Adipocyte (in vitro differentiated cells): ENCODE measurements at places on chromosomes 6 and 20.

DNA sequence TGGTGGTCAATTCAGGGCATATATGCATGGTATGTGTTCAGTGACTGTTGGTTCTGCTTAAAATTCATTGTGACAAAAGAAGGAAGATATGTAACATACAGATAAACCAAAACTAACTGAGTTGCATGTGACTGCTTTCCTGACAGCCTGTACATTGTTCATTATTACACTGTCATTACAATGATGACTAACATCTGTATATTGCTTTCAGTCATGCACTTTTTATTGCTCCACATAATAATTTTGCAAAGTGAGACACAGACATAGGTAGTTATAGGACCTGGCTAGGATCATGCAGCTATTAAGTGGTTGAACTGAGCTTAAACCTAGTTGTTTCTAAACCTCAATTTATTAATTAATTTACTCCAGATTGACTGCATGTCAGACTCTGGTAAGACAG is 703.2 kb downstream of the HDGFL1 start:
- no peak for DNase-seq

GRCh38 chr6:146481527-146481926 is 62.1 kb upstream of the RAB32 start:
- DNase-seq = no peak

DNA sequence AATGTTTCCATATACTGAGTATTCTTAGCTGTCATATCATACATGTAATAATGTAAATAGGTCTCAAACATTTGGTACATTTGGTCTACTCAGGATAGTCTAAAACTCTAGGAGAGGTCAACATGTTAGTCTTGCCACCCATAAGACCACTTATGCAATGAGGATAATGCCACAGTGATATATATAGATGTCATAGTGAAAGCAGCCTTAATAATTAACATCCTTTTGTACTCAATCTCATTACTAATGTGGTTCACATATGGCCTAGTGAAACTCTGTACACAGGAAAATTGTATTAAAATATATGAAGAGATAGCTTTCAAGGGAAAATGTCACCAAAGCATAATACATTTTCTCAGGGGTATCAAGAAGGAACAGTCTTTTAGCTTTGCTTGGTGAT is 577.9 kb downstream of the TFAP2B start:
- no peak for DNase-seq

DNA sequence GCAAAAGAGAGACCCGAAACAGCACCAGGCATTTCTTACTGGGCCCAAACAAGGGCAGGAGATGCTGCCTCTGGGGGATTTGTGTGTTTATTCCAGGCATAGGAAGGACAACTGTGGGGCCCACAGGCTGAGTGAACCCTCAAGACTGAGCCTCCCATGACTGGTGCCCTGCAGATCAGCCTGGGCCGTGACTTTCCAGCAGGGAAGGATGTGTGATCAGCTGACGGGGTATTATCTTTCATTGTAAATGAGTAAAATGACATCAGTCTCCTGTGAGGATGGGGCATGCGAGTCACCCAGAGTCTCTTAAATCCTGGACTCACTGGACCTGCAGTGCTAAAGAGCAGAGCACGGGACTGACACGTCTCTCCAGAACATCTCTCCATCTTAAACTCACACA is 3.9 kb upstream of the TEAD3 start:
- peak; percentile 44 for DNase-seq

DNA sequence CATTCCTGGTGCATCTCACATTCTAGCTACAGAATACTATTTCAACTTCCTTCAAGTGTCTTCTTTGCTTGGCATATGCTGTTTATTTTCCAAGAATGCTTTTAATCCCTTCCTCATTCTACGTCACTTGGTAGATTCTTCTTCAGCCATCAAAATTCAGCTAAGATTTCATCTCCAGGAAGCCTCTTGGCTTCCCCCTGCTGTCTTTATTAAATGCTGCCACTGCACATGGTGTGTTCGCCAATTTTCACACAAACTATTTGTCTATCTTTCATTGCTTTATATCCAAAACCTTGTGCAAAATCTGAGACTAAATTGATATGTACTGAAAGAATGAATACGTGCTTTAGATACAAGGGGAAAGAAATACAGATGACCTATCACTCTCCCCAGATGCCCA is 253.0 kb downstream of the RFPL4B start:
- DNase-seq = no peak

DNA sequence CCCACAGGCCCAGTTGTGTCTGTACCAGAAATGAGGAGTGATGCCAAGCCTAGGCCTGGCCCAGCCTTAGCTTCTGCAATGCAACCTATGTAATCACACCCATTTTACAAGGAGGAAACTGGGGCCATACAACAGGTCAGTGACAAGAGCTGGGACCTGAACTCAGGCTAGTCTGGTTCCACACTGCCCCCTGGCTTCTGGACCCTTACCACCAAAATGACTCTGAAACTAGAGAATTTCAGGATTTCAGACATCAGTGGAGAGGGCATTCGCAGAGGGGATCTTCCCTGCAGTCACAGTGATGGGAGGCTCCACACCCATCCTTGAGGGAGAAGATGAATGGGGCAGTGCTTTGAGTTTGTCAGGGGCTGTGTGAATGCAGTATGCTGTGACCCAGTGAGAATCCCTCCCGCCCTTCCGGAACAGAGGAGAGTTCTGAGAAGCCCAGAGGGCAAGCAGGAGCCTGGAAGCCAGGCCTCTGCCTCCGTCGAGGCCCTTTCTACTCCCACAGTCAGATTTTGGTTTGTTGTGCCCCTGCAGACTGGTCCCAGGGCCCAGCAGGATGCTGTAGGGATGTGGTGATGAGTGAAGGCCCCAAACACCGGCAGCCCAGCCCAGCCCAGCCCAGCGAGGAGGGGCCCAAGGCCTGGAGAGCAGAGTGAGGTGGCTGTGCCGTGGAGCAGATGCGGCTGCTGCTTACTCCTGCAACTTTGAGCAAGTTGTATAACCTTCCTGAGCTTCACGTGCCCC is 48.1 kb upstream of the MYL9 start:
- DNase-seq = no peak

- peak; percentile 96 for DNase-seq
These were observed 45.6 kb upstream of the RAB23 start for GRCh38 chr6:57267586-57268293.

GRCh38 chr6:142462260-142462659 is 160.5 kb downstream of the ADGRG6 start:
- DNase-seq = no peak

- no peak for DNase-seq
These were observed 194.7 kb downstream of the NRN1 start for GRCh38 chr6:5811997-5812396.

DNA sequence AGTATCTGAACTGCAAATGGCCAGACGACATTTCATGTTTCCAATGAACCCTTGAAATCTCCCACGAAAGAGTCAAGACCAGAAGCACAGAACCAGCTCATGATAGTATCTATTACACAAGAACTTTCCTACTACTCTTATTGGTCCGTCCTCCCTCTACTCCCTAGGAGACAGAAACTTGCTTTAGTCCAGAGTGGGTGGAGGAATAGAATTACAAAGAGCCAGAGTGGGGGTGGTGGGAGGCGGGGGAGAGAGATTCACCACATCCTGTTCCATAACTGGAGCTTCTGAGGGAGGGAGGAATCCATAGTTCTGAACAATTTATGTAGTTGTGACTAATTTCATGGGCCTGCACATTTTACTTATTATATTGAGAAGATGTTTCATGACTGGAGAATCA is 18.5 kb upstream of the WFDC10A start:
- DNase-seq = peak; percentile 56

DNA sequence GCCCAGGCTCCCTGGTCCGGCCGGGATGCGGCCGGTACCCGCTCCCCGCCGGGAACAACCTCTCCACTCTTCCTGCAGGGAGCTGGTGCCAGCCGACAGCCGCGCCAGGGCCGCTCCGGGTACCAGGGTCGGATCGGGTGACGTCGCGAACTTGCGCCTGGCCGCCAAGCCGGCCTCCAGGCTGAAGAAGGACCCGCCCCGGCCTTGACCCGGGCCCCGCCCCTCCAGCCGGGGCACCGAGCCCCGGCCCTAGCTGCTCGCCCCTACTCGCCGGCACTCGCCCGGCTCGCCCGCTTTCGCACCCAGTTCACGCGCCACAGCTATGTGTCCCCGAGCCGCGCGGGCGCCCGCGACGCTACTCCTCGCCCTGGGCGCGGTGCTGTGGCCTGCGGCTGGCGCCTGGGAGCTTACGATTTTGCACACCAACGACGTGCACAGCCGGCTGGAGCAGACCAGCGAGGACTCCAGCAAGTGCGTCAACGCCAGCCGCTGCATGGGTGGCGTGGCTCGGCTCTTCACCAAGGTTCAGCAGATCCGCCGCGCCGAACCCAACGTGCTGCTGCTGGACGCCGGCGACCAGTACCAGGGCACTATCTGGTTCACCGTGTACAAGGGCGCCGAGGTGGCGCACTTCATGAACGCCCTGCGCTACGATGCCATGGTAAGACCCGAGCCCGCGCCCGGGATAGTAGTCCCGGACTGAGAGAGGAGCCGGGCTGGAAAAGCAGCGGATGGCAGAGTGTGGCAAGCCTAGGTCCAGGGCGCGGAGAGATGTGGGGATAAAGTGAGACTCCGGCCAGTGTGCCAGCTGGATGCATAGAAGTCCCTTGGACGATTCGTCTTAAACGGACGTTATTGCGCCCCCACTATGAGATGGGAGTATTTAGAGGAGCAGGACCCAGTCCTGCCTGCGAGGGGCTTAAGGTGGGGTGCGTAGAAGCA is at the start of gene NT5E:
TSS of gene NT5E (plus strand) at position 266 of the 942 bp plus-strand sequence. CDS start at position 323, 57 bp downstream.
- peak; percentile 86 for DNase-seq

- DNase-seq = no peak
These were observed 1.9 kb downstream of the KATNA1 start for GRCh38 chr6:149646599-149646998.

- no peak for DNase-seq
These were observed 59.9 kb upstream of the PMEPA1 start for GRCh38 chr20:57769756-57770155.

- DNase-seq = no peak
These were observed 7.2 kb downstream of the PYGB start for GRCh38 chr20:25254986-25255680.

DNA sequence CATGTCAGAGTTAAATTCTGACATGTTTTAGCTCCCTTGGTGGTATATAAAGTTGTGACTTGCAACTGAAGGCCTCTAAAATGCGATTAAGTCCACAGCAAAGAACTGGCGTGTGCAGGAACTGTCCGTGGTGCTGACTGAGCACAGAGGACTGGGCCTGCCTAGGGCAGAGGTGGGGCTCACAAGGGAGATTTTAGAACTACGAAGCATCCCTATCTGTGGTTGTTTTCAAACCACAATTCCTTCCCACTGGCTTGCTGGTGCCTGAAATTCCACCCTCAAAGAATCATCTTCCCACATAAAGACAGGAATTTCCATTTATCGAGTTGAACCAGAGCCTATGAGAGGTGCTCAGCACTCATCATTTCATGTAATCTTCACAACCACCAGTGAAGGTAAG is 30.1 kb downstream of the RIMS4 start:
- DNase-seq = peak; percentile 72

DNA sequence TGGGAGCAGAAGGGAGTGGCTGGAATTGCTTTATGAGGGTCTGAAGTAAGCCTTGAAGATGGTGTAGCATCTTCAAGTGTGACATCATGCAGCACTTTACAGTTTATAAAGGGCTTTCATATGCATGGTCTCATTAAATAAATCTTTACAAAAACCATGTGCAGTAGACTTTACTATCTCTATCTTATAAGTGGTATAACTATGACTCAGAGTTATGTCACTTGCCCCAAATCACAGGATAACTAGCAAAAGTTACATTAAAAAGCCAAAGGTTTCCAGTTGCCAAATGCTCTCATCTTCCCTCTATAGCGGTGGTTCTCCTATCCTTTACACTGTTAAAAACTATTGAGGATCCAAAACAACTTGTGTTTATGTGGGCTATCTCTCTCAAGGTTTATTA is 687.7 kb upstream of the MARCKS start:
- no peak for DNase-seq

GRCh38 chr20:30284281-30284905 is 973.1 kb upstream of the DEFB115 start:
- no peak for DNase-seq

- peak; percentile 63 for DNase-seq
These were observed 57.8 kb downstream of the SLC2A10 start for GRCh38 chr20:46767127-46767761.

- no peak for DNase-seq
These were observed 24.3 kb upstream of the MCUR1 start for GRCh38 chr6:13838616-13839015.

GRCh38 chr6:160198606-160199211 is 59.9 kb downstream of the SLC22A2 start:
- no peak for DNase-seq

DNA sequence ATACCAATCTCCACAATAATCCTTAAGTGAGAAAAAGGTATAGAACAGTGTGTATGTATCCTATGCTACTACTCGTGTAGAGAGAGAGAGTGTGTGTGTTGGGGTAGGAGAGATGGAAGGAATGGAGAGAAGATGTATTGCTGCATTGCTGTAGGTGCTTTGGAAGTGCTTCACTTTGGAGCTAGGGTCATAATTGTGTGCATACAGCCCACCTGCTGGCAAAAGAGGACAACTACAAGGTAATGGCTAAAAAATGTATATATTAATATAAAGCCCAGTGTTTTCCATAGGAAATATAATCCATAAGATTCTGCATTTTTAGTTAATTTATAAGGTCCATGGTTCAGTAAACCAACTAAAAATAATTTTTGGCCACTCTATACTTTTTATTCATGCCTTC is 36.1 kb downstream of the SERAC1 start:
- peak; percentile 33 for DNase-seq

GRCh38 chr6:117548797-117549301 is 53.5 kb downstream of the GOPC start:
- peak; percentile 62 for DNase-seq

DNA sequence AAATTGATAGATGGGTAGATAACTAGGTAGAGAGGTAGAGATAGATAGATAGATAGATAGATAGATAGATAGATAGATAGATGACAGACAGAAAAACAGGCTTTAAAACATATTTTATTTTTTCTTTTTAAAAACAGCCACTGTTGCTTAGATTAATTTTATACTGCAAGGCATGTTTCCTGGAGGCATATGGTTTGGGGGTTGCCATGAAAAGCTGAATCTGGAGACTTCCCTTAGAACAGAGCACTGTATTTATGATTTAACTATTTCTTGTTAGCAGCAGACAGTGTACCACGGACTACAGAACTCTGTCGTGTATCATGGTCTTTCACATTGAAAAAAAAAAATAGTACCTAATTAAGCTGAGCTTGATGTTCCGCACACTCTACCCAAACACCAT is 38.8 kb downstream of the METTL24 start:
- no peak for DNase-seq

- DNase-seq = peak; percentile 53
These were observed 69.0 kb downstream of the SAMD5 start for GRCh38 chr6:147577488-147577887.

- DNase-seq = no peak
These were observed 71.7 kb upstream of the SGK1 start for GRCh38 chr6:134389658-134390057.
